ENCODE measurements at places on chromosomes 2 and 18.
A peak's percentile ranks its signal among the peaks of the same experiment; 100 is the strongest.

DNA sequence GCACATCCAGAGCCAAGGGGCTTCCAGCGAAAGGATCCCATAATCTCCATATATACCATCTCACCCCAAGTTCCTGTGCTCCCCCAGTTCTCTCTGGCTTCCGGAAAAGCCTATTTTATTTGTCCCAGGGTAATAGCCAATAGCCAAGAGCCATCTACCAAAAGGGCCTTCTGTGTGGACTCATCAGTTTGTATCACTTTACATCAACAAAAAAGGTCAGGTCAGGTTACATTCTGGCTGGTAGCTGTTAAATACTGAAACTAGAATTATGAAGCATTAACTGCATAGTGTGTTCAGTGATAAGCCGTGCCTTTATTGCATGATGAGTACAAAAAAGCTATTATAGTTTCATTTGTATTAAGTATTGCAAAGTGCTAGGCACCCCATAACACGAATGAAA is 223.7 kb downstream of the IRS1 start:
- DNase-seq: no peak

DNA sequence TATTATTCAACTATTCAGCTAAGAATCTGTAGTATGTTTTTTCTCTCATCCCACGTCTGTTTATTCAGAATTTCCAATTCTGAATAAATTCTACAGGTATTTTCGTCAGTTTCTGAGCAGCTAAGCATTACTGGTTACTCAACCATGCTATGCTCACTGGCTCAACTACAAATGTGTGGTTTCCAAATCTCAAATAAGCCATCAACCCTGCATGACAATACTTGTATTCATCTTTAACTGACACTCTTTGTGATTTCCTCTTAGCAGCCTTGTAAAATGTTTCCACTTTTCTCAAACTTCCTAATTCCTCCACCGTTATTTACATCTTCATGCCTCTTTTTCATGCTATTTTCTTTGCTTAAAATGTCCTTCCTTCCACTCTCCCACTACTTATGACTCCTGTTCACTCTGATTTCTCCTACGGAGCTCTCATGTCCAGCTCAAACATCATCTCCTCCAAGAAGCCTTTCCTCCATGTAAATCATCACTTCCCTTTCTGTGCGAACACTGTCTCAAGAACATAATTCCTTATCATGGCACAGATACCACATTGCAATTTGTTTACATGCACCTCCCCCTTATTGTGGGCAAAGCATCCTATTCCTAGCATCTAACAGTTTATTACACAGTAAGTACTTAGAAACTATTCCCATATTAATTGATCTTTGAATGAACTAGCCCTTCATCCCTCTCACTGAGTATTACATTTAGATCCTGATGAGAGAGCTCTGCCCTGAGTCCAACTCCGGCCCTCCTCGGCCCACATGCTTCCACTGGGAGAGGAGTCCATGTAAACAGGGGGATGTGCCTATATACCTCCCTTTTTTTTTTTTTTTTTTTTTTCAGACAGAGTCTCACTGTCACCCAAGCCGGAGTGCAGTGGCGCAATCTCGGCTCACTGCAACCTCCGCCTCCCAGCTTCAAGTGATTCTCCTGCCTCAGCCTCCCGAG is 10.5 kb downstream of the CCDC88A start:
- DNase-seq: peak; percentile 38

- DNase-seq: no peak
Measured at GRCh38 chr2:50849190-50849589, 182.7 kb downstream of the NRXN1 start.

DNA sequence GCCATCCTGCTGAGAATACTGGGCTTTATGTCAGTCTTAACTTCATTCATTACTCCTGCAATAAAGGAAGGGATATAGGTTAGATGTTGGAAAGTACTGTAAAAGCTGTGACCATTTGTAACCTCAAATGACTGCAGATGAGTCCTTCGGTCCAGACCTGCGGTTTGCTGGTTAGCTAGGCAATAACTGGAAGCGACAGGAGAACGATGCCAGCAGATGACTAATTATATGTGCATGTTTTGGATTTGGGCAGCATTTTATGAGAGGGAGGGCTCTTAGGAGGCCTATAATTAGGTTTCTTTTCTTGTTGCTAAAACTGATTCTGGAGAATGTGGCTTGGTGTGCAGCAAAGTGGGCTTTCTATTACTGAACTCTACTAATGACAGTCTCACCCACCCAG is 205.6 kb downstream of the TMEM182 start:
- peak; percentile 5 for DNase-seq

GRCh38 chr18:34704823-34705222 is 5.3 kb upstream of the DTNA start:
- no peak for DNase-seq

GRCh38 chr18:11676867-11677266 is 12.2 kb upstream of the GNAL start:
- DNase-seq: peak; percentile 8
